ENCODE measurements at places on chromosomes 2 and 18.

GRCh38 chr2:215621381-215621780 lies 185.5 kb upstream of the FN1 start:
- DNase-seq, result no peak

DNA sequence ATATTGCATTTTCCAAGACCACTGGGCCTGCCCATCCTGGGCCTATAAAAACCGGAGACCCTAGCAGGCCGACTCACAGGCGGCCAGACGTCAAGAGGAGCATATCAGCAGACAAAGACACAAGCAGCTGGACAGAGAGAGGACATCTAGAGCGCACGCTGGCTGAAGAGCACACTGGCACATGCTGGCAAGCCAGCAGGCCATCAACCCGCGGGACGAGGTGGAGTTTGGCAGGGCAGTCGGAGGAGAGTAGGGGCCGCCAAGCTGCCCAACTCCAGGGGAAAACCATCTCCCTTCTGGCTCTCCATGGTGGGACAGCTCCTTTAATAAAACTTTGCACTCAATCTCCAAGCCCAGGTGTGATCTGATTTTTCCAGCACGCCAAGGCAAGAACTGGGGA lies 36.6 kb upstream of the RAB27B start:
- DNase-seq, result no peak

DNA sequence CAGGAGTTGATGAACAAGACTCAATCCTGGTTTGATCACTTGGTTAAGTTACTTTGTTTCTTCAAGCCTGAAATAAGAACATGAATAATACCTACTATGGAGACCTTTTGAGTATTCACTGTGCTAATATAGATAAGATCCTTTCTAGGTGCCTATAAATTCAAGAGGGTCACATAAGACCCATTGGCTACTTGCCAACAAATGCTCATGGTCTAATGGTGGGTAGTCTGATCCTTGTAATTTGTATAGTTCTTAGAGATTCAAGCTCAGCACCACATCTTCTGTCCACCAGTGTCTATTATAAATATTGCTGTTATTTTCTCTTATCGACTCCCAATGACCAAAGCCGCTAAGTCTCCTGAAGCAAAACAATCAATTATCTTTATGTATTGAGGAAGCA lies 27.4 kb upstream of the ACSL3 start:
- DNase-seq, result no peak

DNA sequence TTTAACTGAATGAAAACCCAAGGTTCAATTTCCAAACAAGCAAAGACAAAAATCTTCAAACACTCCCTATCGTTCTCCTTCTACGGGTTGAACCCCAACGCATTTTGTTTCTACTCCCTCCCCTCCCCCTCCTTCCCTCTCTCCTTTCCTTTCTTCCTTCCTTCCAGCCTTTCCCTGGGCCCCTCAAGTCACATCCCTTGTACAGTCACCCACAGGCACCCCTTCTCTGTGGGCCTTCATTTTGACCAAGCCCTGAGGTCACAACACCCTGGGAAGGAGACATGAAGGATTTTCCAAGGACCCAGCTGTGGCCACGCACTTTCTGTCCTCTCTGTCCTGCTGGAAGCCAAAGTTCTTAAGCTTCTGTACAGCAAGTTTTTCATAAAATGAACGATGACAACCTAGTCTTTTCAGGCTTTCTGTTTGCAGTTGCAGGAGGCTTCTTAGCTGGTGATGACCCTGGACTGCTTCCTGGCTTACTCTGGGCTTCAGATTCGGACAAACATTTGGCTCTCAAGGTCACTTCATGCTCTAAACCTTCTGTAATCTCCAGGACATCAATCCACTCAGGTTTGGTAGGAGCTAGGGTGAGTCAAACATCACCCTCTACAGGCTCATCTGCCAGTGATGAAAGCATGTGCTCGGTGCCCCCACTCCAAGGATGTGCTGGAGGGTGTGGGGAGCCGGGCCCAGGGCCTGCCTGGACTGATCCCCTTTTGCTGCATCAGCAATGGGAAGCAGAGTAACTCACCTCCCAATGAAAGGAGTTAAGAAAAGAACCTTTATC lies 25.5 kb downstream of the TMEM247 start:
- no peak for DNase-seq

DNA sequence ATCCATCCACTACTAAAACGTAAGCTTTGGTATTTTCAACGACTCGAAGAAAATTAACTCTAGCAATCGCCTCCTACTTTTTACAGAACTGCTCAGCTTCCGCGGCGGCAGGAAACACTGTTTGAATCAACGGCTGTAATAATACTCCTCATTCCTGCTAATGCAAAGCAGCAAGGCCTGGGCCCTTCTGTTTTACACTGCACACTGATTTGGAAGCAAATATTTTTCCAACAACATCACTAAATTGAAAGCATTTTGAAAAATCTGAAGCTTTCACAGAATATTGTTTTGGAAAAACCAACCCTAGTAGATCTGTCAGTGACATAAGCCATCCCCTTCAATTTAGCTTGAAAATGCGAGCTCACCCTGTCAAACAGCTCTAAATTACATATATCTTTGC lies 261.2 kb downstream of the TXNL1 start:
- DNase-seq, result no peak

GRCh38 chr2:119586085-119586484 lies 41.8 kb downstream of the CFAP221 start:
- no peak for DNase-seq

DNA sequence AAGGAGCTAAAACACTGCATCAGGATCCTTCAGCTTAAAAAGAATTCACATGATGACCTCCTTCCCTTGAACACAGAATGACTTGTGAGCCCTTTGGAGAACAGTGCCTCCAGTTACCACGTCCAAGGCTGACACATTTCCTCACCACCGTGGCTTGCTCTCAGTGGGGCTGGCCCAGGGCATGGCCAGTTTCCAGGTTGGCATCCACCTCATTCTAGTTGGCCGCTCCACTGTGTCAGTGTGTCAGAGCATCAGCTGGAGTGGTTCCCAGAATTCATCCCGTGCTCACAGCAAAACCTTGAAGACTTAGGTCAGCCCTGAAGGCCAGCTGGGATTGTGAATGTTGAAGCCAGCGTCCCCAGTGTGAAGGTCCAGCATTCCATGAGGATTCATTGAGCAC lies 158.5 kb downstream of the INSIG2 start:
- DNase-seq, result no peak

DNA sequence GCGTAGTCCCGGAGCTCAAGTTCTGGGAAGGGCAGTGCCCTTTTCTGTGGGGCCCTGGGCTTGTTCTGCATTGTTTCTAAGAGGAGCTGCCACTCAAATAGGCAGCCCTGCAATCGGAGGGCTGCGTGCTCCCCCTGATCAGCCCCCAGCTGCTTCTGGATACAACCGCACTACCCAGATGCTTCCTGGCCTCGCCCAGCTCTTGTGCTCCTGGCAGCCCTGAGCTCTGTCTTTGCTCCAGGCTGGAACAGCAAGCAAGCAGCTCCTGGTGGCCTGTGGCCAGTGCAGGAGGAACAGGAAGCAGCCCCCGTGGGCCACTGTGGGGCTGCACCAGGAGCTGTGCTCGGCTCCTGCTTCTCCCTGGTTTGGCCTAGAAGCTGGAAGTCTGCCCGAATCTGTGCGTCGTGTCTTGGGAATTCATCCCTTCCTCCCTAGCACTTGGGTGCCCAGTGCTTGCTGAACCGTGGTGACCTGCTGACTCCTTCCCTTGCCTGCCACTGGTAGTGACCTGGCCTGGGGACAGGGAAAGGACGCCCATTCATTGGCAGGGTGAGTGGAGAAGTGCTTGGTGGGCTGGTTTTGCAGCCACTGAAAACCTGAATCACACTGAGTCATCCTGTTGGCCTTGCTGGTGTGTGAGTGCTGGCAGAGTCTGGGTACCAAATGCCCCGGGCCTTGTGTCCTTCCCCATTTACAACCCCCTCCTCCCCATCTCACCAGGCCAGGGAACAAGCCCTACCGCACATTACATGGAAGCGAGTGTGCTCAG lies 27.3 kb upstream of the NTSR2 start:
- no peak for DNase-seq

GRCh38 chr2:105177536-105178254 lies 63.8 kb upstream of the GPR45 start:
- no peak for DNase-seq

- no peak for DNase-seq
Measured at GRCh38 chr2:119230219-119231185, 6.9 kb downstream of the STEAP3 start.

- no peak for DNase-seq
Measured at GRCh38 chr2:39164089-39164488, 43.2 kb upstream of the SOS1 start.

DNA sequence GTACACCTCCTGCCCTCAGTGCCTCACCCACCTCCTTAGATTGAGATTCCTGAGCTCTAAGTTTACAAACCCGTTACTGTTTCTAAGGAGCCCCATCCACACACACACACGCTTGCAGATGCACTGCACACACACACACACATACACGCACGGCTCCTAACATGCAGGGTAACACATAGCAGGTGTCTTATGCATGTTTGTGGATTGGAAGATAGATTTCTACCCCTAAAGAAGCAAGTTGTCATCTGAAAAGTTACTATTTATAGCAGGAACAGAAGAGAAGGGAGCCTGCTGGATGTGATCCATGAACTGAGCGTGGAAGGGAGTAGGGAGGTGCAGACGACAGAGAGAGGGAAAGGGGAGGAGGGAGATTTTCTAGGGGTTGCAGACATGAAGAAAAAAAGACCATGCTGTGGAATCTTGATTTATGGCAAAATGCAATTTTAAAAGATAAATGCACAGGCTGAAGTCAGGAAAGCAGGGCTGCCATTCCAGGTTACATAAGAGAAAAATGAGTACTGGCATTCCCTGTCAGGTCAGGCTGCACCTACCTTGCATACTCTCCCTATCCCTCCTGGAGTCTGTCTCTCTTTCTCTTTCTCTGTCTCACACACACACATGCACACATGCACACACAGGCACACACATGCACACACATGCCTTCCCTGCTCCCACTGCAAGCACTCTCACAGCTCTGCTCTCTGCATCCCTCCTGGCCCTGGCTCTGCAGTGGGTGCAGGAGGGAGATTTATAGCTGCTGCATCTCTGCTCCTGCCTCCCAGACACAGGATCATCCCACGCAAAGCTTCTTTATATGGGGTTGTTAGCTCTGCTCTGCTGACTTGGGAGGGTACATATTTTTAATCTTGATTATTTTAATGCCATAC lies 192.6 kb upstream of the MYT1L start:
- DNase-seq, result no peak

GRCh38 chr2:172012677-172013391 lies 13.1 kb downstream of the METAP1D start:
- no peak for DNase-seq

GRCh38 chr2:149420053-149420963 lies 89.9 kb downstream of the LYPD6 start:
- DNase-seq, result no peak

DNA sequence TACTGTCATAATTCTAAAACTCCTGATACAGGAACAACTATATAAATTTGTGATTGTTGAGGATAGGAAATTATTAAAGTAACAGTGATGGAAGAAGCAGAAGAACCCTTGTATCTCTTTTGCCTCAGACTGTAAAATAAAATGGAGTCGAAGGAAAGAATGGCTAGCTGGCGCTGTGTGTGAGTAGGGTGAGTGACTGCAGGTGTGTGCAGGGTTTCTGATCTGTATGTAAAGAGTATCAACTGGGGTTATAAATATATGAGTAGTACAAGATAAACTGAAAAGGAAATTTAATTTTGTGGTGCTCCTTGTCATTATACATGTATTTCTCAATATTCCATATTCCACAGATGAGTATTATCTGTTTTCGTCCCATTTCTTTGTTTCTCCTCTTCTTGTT lies 15.2 kb downstream of the POLI start:
- DNase-seq, result no peak

GRCh38 chr2:232556426-232556825 lies 5.9 kb downstream of the EIF4E2 start:
- no peak for DNase-seq

GRCh38 chr2:206273905-206274304 lies 558 bp upstream of the ZDBF2 start:
- no peak for DNase-seq

GRCh38 chr2:120650022-120650644 lies 85.5 kb upstream of the GLI2 start:
- no peak for DNase-seq

DNA sequence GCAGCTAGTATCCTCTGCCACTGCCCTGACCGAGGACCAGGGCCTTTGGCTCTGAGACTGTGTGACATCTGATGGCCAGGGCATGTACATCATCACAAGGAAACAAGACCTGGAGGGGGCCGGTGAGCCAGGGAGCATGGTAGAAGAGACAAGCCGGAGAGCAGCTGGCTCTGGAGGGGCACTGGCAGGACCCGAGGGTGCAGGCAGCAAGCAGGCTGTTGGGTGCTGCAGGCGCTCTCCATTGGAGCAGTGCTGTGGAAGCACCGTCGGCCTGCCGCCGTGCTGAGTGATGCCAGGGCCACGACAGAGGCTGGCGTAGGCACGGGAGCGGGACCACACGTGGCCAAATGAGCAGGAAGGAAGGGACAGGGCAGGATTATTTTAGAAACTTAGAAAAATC lies 335.2 kb downstream of the GBX2 start:
- no peak for DNase-seq

DNA sequence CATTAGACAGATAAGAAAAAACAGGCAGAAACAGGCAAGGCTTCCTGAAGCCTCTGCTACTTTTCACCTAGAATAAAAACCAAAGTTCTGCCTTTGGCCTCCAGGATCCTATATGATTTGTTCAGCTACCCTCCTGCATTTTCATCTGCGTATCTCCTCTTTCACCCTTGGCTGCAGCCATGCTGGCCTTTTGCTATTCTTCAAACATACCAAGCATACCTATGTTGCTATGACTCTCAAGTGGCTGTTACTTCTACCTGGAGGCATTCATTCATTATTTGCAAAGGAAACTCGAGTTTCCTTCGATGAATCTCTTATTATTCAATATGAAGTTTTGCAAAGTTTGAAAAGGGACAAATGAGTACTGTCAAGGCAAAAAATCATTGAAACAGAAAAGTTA lies 106.4 kb upstream of the HNMT start:
- no peak for DNase-seq

DNA sequence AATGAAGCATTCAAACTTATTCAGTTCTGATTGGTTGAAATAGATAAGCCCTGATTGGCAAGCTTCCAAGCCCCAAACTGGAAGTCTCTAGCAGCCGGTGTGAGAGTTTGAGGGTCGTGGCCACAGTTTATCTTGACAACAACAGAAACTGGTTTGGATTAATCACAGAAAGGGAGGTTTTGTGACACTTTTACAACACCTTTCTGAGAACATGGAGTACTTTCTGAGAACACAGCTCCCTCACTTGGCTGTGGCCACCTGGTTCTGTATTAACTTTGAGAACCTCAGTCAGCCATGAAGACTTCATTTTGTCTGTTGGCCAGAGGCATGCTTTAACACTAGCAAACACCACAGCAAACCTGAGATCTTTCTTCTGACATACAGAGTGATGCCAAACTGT lies 280.7 kb upstream of the VWC2L start:
- DNase-seq, result no peak

- no peak for DNase-seq
Measured at GRCh38 chr18:57705832-57706595, 84.4 kb upstream of the NARS1 start.

Measured in activated CD4-positive, CD25-positive, alpha-beta regulatory T cell treated with anti-CD3 and anti-CD28 coated beads, Interleukin-2, amount 50 U/mL, for 72 hours (primary cell).